ENCODE measurements at places on chromosomes 16 and 17. TPM values are rescaled to one million over a fixed set of nuclear protein-coding genes. Genes with fewer than 3 reads are reported as not detected.

The BBS2 gene
- 84.9 TPM for total RNA-seq

The HBA1 gene
- total RNA-seq = not detected

The ATP6V0C gene
- 5.1 TPM for total RNA-seq

The KRT222 gene
- total RNA-seq = 0.33 TPM

The TBC1D10B gene
- 22.1 TPM for total RNA-seq

The SCGB1C2 gene
- total RNA-seq = not detected

The TNFRSF13B gene
- total RNA-seq = not detected

The SHISA6 gene
- total RNA-seq = not detected

GRCh38 chr16:27217256-27217655 is 13.9 kb downstream of the KDM8 start:
- peak; percentile 53 for DNase-seq

- no peak for DNase-seq
These were observed 158.1 kb downstream of the CYLD start for GRCh38 chr16:50899951-50900350.

DNA sequence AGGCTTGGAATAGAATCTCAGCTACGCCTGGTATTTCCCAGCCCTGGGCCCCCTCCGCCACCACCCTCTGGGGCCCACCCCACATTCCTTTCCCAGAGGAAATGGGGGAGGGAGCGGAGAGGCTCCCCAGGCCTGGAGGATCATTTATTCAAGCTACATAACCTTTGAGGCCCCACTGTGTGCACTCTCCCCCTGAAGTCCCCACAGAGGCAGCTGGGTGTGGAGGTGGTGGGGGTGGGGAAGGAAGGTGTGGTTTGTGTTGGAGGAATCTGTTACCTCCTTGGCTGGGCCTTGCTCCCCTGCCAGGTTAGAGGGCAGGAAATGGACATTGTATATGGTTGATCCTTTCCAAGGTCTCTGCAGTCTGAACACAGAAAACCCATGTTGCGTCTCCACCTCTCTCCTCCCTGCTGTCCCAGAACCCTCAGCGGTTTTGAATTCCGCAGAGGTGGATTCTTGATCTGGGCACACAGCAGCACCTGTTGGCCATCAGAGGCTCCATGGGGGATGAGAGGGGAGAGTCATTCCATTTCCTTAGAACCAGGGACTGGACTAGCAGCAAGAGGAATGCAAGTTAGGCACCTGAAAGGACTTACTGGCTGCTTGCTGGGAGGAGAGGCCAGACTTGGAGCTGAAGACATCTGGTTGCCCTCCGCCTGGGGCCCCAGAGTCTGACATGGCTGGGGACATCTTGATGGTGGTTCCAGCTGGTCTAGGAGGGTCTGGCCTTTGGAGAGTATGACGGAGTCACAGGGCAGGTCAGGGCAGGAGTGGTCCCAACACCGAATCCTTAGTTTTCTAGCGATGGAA is 23.0 kb downstream of the ARHGAP23 start:
- peak; percentile 89 for DNase-seq

- DNase-seq = no peak
These were observed 12.5 kb downstream of the ABCC3 start for GRCh38 chr17:50647187-50647586.

DNA sequence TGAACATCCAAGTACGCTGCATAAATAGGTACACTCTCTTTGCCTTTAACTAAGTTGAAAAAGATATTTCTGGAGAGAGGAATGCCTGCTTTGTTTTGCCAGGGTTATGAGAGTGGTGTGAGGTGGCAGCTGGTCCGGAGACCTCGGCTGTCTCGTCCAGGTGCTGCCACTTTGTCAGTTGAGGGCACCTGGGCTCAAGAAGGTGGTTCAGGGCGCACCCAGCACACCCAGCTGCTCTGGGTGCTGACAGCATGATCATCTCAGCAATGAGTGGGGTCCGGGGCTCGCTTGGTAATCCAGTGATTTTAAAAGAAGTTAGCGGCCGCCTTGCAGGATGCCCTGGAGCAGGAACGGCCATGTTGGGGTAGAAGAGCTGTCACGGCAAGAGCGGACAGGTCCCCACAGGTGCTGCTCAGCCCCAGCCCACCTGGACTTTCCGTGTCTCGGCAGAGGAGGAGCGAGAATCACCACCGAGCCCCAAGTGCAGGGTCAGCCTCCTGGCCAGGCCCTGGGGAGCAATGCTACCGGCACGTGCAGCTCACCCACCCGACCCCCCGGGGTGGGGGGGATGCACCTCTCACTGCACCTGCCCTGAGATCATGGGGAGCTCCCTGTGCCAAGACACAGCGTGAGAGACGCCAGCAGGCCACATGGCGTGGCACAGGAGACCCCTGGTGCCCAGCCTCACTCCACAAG is 67.4 kb upstream of the CHMP6 start:
- DNase-seq = no peak

DNA sequence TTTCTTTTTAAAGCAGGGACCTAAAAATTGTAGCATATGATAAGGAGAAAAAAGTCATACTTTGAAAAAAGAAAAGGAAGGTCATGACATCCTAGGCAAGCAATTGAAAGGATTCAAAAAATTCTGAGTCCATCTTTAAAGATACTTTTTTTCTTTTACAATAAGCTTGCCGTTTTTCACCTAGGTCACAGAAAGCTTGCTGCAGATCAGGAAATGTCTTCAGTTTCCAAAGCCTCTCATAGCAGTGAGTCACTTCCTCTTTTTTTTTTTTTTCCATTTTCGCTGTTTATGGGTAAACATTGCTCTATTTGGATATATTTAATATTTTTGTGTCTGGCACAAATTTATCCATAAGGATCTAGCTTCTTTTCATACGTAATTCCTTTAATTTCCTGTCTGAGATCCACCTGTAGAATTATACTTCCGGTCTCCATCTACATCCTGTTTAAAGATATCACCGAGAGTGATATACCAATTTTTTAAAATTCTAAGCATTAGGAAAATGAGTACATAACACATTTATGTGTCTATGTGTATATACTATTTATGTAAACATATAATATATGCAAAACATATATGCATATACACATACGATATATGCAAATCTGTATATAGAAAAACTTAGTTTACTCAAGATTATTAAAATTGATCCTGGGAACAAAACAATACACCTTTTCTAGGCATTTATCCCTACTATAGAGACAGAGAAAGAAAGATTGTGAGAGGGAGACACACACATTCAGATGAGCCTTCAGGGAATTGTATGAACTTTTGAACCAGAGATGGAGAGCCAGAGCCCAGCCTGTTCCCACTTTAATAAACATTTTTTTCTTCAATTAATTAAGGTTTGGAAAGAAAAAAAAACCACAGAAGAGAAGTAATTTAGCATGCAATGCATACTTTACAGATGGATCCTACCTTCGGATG is 134.4 kb downstream of the SKAP1 start:
- no peak for DNase-seq

DNA sequence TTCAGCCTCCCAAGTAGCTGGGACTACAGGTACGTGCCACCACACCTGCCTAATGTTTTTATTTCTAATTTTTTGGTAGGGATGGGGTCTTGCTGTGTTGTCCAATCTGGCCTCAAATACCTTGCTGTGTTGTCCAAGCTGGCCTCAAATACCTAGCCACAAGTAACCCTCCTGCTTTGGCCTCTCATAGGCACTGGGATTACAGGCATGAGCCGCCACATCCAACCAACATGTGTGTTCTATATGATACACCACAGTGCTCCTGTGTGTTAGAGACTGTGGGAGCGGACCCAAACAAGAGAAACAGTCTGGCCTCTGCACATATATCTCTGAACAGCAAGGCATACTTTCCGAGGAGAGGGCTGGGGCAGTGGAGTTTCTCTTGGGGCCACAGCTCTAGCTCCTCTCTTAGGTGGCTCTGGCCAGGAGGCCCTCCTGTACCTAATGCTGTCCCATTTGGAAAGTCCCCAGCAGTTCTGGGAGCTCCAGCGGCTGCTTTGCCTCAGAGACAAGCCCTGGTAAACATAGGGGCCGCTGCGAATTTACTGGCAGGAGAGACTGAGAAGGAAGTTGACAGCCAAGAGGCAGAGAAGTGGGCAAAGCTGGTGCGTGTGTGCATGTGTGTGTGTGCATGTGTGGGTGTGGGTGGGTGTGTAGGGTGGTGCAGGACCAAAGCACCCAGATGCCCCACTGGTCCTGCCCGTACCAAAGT is 95.0 kb downstream of the RAB11FIP4 start:
- no peak for DNase-seq

- no peak for DNase-seq
These were observed 2.0 kb downstream of the UBALD2 start for GRCh38 chr17:76267051-76267576.

GRCh38 chr17:57704448-57704847 is 40.7 kb downstream of the CCDC182 start:
- no peak for DNase-seq

DNA sequence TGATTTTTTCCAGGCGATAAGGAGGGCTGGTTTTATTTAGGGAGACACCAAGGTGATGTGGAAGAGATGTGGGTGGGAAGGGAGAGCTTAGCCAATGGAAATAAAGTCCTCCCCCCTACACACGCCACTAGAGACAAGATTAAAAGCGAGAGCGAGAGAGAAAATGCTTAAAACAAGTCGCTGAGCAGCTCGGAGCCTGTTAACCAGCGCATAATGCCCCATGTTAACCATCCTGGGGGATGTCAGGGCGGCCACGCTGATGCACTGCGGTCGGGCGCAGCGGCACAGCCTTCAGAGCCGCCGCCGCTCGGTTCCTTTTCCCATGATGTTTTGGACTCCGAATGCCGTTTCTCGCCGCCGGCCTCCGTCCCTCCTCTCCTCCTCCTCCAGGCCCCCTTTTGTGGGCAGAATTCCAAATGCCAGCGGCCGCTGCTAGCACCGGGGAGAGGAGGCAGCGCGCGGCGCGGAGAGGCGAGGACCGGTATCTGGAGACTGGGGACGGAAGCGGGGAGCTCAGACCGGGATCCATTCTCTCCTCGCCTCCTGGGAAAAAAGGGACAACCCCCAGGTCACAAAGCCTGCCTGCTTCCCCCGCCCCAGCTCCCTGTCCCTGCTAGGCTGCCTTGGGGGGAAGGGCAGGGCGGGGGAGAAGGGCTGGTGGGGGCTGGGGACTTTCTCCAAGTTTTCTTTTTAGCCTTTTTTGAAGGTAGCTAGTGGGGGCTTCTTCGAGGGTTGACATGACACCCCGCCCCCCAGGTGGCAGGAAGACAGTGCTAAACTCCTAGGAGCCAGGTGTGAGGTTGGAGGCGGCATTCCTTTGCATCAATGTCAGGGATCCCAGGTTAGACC is 98.1 kb upstream of the CCL2 start:
- no peak for DNase-seq

- no peak for DNase-seq
These were observed 7.9 kb downstream of the SNAI3 start for GRCh38 chr16:88678224-88678979.

- DNase-seq = no peak
These were observed 4.4 kb downstream of the TMEM92 start for GRCh38 chr17:50278526-50279180.

DNA sequence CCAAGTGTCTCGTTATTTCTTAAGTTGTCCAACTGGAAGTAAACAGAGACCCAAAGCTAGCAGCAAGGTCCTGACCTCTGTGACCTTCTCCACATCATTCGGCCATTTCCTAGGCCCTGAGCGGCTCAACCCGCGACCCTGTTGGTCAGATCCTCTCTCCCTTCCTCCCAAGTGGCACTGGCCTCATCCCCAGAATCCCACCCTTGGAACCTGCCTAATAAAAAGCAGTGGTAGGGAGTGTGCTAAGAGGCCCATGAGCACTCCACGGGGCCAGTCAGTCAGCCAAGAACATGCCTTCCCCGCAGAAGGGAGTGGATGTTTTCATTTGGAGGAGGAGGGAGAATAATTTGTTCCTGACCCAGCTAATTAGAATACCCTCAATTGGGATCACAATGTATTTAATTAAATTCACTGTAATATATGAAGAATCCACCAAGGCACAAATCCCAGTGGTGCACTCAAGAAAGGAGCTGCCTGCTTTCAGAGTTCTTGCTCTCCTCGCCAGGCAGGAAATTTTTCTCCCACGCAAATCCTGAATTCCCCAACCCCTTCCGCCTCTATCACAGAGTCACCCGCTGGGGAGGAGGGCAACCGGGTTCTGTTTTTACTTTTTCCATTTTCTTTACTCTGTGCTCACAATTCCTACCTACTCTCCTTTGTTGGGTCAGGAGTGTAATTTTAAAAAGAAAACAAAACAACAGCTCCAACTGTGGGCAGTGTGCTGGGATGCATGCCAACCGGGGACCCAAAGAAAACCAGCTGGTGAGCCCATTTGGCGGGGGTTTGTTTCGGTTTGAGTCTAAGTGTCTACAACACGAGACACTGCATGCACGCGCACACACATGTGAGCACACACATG is 153.4 kb downstream of the ZFHX3 start:
- peak; percentile 60 for DNase-seq

DNA sequence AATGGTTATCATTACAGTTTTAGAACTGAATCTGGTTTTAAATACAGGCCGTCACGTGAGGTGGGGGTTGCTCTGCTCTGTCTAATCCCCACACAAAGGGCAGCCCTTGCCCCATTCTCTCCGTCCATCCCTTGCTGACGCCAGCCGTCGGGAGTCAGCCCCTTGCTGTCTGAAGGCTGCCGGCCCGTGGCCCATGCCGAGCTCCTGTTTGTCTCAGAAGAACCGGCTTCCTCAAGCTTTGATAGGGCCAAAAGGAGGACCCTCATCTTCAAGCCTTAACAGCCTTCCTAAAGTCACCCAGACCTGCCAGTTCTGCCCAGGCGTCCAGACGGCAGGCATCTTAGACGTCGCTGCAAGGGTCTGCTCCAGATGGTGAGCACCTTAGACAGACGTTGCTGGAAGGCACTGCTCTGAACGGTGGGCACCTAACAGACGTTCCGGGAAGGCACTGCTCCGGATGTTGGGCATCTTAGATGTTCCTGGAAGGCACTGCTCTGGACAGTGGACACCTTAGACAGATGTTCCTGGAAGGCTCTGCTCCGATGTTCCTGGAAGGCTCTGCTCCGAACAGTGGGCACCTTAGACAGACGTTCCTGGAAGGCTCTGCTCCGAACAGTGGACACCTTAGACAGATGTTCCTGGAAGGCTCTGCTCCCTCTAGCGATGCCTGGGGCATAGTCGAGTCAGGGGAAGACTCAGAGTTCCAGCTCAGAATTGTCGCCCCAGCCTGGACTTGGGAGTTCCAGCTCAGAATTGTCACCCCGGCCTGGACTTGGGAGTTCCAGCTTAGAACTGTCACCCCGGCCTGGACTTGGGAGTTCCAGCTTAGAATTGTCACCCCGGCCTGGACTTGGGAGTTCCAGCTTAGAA is 35.1 kb upstream of the CHMP6 start:
- DNase-seq = no peak

- DNase-seq = no peak
These were observed 69.8 kb upstream of the ANKFN1 start for GRCh38 chr17:56083475-56083874.

- no peak for DNase-seq
These were observed 3.7 kb downstream of the KLHDC4 start for GRCh38 chr16:87762071-87762571.

GRCh38 chr16:2507052-2507659 is 6.6 kb upstream of the ATP6V0C start:
- no peak for DNase-seq

GRCh38 chr16:49788986-49789385 is 66.9 kb downstream of the ZNF423 start:
- DNase-seq = no peak
